ENCODE measurements at places on chromosomes 2 and 18.

GRCh38 chr2:20635113-20635510 lies 15.8 kb downstream of the HS1BP3 start:
- DNase-seq, result no peak

- DNase-seq, result no peak
Measured at GRCh38 chr18:57004366-57005121, 142.3 kb upstream of the BOD1L2 start.

DNA sequence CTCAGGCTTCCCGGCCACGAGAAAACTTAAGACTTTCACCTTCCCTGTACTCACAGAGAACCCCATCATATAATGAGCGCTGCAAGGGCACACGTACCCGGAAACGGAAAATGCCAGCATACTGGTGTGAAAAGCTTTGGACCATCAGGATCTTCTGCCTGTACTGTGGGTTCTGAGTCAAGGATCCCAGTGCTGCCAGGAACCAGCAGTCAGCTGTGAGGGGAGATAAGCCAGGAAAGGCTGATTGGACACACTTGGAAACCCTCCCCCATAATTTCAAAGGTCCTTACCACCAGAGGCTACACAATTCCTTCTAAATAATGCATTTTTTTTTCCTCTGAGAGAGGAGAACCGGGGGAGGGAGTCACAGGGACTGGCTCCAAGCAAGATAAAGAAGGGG lies 31.4 kb downstream of the CAPN13 start:
- DNase-seq, result no peak

GRCh38 chr2:42036940-42037339 lies 10.9 kb upstream of the PKDCC start:
- no peak for DNase-seq

DNA sequence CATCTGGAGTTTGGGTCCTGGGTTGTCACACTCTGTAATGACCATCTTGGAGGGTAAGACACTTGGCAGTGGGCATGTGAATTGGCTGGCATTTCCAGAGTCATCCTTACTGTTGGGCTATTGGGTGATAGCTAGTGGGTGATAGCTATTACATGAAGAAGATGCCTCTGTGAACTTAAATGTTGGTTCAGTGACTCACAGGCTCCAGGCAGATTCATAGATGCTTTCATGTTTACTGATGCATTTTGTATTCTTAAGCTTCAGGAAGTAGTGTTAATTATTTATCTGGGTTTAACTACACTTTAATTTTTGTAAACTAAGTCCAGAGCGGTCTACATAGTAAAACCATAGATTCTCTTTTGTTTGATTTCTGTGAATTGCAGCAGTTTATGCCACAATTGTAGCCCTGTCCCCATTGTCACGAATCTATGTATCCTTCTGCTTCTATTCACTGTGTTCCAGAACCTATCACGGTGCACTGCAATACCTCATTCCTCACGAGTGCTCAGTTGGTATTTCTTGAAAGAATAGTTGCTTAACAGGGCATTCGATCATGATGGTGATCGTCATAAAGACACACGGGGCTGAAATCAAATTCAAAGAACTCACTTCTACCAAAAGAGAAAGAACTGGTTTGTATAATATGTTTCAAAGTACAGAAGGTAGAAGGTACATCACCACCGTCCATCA lies 79.7 kb downstream of the GBX2 start:
- no peak for DNase-seq

DNA sequence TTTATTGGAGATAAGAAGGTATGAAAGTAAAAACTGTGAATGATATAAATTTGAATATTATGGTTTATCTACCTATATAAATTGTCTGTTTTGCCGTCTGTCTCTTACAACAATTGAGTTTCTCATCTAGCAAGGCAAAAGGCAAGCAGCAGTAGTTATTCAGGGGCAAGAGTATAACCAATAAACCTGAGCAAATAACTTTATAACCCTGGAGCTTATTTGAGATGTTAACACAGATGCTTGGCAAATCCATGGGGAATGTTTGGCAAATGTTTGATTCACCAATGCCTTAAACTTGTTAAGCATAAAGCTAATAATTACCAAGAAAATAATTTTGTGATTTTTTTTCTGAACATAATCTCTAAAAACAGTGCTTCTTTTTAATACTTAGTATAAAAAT lies 9.9 kb upstream of the EPHA4 start:
- no peak for DNase-seq
